T-helper 2 cell (primary cell): ENCODE measurements at places on chromosomes 7 and 10.

DNA sequence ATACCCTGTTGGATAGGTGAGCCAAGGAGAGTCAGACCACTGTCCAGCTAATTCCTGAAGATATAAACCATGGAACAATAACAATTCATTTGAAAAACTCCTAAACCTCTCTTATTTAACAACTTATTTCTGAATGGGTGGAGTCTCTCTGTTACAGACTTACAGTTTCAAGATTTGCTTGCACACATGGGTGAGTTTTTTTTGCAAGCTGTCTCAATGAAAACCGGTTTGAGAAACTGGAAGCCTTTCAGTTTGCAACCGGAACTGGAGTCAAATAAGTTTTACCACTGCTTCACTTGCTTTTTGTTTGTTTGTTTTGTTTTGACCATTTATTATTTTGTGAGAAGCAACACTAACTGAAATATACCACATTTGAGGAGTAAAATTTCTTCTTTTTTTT, 243.8 kb downstream of the MTERF1 start:
- DNase-seq: no peak

DNA sequence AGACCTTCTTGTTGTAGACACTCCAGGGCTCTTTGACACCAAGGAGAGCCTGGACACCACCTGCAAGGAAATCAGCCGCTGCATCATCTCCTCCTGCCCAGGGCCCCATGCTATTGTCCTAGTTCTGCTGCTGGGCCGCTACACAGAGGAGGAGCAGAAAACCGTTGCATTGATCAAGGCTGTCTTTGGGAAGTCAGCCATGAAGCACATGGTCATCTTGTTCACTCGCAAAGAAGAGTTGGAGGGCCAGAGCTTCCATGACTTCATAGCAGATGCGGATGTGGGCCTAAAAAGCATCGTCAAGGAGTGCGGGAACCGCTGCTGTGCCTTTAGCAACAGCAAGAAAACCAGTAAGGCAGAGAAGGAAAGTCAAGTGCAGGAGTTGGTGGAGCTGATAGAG, 5.5 kb downstream of the GIMAP7 start:
- DNase-seq: no peak

GRCh38 chr10:71067098-71067740, 145.2 kb upstream of the UNC5B start:
- no peak for DNase-seq

DNA sequence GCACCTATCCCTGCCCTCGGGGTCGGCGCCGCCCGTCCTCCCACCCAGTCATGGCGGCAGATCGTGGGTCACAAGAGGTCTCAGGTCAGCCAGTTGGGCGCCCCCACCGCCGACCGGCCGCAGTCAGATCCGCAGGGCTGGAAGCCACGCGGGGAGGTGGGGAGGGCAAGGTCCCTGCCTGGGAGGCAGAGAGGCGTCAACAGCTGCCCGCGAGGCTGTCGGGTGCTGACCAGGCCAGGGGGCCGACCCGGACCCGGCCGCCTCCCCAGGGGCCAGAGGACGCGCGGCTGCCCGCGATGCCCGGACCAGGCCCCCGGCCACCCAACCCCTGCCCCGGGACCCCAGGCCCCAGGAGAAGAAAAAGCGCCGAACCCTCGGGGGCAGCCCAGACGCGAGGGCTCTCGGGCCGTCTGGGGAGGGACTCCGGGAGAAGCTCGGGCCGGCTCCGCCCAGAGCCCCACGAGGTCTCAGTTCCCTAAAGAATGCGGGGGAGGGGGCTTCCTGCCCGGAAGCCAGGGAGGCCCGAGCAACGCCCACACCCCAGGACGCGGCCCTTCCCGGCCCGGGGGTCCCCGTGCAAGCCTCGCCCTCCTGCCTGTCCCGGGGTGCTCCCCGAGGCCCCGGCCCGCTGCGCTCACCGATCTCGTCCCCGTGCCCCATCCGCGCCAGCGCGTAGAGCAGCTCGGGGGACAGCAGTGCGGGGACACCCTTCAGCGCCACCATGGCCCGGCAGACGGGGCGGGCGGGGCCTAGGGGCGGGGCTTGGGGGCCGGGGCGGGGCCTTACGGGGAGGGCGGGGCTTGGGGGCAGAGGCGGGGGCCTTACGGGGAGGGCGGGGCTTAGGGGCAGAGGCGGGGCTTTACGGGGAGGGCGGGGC, at the start of gene FUOM:
Gene FUOM (minus strand): TSS at position 735 of the 877 bp plus-strand sequence. CDS start 12 bp downstream, at position 723.
- DNase-seq: peak; percentile 72

DNA sequence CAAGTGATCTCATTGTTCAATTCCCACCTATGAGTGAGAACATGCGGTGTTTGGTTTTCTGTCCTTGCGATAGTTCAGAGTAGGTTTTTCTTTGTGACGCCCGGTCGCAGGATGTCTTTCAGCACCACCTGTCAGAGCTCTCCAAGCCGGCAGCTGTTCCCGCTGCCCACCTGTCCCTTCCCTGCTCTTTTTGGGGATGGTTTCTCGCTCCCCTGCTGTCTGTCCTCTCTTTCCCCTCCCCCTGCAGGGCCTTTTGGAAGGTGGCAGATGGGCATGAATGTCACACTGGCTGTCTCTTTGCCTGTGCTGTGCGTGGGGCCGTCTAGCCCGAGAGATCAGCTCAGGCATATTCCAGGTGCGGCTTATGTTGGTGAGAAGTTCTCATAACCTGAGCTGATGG, 137.0 kb downstream of the GRK5 start:
- DNase-seq: no peak

- no peak for DNase-seq
Observed at GRCh38 chr10:79399223-79399831, 46.1 kb downstream of the ZCCHC24 start.

GRCh38 chr7:78634093-78634492, 819.4 kb downstream of the MAGI2 start:
- DNase-seq: no peak

GRCh38 chr10:123402656-123403055, 248.5 kb downstream of the BUB3 start:
- no peak for DNase-seq

- DNase-seq: no peak
Observed at GRCh38 chr10:108902619-108903285, 1020.6 kb downstream of the XPNPEP1 start.

DNA sequence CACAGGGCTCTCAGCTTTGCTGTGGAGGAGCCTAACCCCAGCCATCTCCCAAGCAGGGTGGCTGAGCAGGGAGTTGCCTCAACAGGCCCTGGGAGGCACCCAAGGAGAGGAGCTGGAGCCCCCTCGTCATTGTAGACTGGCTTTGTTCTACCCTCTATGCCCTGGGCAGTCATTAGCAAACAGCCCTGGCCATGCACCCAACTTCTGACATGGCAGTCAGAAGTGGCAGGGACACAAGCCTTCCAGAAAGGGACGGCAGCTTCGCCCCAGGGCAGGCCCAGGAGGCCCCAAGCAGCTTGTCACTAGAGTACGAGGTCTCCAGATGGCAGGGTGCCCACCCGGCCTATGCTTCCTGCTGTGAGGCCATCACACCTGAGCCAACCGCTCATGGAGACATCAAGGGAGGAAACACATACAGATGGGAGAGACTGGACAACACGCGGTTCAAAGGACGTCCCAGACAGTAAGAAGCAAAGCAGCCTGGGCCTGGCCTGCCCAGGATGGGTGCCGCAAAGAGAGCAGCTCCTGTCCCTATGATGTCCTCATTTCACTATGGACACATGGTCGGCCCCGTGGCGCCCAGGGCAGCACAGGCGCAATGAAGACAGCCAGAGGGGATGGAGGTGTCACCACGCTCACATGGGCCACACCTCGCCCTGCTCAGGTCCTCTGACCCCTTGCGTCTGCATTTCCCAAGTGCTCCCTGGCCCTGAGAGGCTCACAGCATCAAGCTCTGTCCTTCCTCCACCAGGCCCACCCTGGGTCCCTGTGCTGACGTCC, 190.9 kb upstream of the CXCL12 start:
- DNase-seq: no peak

GRCh38 chr7:11648101-11648500, 183.9 kb downstream of the THSD7A start:
- no peak for DNase-seq

DNA sequence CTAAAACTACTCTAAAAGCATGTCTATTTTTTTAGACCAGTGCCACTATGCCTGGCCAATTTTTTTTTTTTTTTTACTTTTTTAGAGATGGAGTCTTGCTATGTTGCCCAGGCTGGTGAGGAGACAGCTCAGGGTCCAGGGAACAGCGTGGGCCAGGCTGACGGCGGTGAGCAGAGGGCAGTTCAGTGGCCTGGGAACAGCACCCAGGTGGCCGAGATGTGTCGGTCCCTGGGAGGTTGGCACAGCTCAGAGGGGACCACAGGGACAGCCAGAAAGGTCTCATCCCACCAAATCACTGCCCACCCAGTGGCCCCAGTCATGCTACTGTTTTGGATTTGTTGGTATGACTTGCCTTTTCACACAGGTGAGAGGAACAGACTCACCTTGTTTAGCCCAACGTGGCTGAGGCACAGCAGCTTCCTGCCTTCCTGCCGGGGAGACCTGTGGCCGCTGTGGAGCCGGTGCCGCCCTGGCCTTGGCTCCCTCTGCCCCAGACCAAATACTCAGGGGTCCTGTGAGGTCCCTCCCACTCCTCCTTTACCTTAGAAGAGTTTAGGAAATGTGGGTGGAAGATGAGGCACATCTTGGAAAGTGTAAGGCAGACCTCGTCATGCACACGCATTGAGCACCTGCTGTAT, 109.6 kb downstream of the PTPRE start:
- no peak for DNase-seq

GRCh38 chr7:69599286-69599954, 1.1 kb downstream of the AUTS2 start:
- DNase-seq: no peak

- DNase-seq: peak; percentile 73
Observed at GRCh38 chr7:7201578-7202374, 19.4 kb downstream of the C1GALT1 start.

- no peak for DNase-seq
Observed at GRCh38 chr7:134513169-134513752, 14.1 kb upstream of the AKR1B10 start.

DNA sequence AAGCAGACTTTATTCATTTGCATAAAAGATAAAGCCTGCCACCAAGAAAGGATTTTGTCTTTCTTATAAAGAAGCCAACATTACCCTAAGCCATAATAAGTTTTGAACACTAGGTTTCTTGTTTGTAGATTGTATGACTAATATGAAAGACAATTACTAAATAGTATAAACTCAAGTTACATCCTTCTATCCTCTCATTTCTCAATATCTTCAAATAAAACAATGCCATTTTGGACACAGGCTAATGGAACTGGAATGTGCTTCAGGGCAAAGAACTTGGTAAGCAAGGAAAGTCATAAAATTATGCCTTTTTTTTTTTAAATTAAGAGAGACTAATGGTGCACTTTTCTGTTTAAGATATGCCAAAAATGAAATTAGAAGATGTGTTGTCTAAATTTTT, 137.7 kb downstream of the DKK1 start:
- DNase-seq: no peak

DNA sequence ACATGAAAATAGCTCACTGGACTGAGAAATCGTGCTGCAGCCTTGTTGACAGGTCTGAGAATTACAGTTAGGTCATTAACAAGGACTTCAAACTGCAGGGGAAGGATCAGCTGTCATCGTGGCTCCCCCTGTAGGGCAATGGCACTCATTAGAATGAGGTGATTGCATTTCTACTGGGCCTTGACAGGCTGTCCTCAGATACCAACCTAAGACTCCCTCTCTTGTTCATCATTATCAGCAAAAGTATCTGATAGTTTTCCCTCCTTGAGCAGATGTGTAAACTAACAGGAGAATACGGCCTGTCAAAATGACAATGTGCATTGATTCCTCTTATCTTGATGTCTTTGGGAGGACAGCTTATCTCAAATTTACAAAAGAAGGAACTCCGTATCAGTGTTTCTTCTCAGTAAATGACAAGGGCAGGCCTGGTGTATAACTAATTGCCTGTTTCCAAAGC, 648.5 kb upstream of the LRRN3 start:
- no peak for DNase-seq

DNA sequence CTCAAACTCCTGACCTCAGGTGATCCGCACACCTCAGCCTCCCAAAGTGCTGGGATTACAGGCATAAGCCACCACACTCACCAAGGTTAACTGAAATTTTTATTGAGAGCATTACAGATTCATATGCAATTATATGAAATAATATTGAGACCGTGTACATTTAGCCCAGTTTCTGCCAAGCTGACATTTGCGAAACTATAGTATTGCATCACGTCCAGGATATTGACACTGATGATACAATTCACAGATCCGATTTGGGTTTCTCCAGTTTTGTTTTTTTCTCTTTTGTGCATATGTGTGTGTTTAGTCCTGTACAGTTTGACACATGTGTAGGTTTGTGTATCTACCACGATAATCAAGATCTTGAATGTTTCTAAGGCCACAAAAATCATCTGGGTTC, 627.9 kb upstream of the FOXK1 start:
- no peak for DNase-seq

- no peak for DNase-seq
Observed at GRCh38 chr10:119203006-119203405, 4.4 kb upstream of the GRK5 start.

DNA sequence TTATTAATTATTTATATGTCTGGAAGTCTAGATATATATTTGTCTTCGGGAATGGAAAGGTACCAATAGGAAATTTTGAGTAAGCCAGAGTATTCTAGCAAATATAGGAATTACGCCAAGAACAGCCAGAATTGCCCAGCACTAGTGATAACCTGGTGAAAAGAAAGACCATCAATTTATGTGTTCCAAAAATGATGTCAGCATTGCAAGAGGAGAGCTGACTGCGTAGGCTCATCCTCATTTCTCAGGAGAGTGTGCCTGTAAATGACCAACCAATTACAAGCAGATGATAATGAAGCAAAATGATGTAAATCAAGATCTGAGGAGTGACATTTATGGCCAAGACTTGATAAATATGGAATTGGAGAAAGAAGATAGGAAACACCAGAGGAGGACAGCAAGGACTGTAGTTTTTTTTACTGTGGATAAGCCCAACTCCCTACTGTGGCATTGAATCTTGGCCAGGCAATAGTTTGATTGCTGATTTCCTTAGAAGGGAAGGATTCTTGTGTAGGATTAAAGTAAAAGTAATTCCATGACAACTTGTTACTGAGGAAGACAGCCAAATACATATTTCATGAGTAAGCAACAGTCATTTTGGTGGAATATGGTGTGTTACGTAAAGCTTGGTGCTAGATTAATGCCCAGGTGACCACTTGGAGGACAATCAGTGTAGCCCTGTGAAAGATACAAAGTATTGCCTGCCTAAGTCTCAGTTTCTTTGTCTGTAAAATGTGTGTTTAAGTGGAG, 590.8 kb downstream of the AUTS2 start:
- no peak for DNase-seq

GRCh38 chr10:48361176-48361575, 54.7 kb downstream of the MAPK8 start:
- DNase-seq: no peak
